Articular chondrocyte of knee joint (primary cell): ENCODE measurements at places on chromosomes 2 and 18. TPM values are rescaled to one million over a fixed set of nuclear protein-coding genes. Genes with fewer than 3 reads are reported as not detected.

ALLC gene
- total RNA-seq = not detected in 2 replicates

SPATA3 gene
- total RNA-seq = not detected in 2 replicates

SERPINB13 gene
- not detected in 2 replicates for total RNA-seq

HOXD13 gene
- 0.11 and 0.13 TPM in 2 replicates for total RNA-seq

OSR1 gene
- total RNA-seq = 45.6 and 50.9 TPM in 2 replicates
